Stimulated activated CD8-positive, alpha-beta memory T cell treated with anti-CD3 and anti-CD28 coated beads, Interleukin-15, amount 100 ng/mL, for 1 hour (primary cell): ENCODE measurements at places on chromosomes 12 and 14.

DNA sequence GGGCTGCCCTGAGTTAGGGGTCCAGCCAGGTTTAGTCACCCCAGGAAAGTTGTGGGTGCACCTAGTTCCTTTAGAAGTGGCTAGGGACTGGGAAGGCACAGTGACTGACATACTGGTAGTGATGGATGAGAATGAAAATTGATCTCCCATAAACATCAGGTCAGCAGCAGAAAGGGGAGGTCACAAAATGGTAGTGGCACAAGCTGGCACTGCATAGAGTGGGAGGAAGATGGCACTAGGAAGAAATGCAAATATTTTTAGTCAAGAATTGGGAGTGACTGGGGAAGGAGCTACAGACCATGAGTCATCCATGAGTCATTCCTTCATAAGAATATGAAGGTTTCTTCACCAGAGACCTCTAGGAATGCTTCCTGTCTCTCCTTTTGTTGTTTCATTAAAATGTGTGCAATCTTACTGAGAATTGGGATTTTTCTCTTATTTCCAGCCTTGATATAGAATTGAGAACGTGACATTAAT, 198.3 kb upstream of the AMIGO2 start:
- no peak for DNase-seq

GRCh38 chr14:70641548-70642302, at the start of gene TTC9:
TSS of gene TTC9 (plus strand) at chr14:70641916. CDS start at chr14:70642130, 214 bp downstream.
- DNase-seq, result no peak

- no peak for DNase-seq
These were observed 27.5 kb upstream of the MDM1 start for GRCh38 chr12:68359674-68360073.

DNA sequence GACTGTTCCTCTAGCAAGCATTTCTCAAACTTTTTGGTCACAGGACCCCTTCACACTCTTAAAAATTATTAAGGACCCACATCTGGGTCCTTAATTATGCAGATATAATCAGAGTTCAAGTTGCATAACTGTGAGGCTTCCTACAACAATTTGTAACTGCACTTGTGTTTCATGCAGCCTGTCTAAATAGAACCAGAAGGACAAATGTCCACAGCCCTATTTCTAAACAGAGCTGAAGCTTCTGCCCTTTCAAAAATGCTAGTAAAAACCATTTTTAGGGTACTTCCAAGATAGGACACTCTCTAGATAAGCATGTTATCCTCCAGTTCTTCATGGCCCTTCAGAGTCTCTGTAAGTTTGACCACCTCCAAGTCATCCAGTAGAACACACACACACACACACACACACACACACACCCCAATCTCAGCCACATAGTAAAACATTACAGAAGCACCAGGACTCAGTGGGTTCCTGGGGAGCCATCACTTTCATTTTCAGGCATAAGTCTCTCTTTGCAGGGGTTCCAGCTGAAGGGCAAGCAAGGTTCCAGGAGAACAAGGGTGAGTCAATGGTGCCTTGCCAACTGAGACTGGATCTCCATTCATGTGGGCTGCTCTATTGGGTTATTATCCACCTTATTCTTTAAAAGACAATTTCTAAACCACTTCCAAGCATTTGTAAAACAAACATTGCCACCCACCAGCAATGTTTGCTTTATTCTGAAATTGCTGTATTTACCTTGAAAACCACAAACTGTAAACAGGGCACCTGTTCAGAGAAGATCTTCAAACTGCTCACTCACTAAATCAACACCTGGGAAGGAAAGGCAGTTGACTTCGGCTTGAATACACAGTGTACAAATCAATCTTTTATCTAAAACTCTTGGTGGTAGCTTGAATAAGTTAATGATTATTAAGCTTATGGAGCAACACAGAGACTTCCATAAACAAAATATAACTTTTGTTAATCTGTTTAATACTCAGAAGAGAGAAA, 64.1 kb downstream of the ITPR2 start:
- no peak for DNase-seq

DNA sequence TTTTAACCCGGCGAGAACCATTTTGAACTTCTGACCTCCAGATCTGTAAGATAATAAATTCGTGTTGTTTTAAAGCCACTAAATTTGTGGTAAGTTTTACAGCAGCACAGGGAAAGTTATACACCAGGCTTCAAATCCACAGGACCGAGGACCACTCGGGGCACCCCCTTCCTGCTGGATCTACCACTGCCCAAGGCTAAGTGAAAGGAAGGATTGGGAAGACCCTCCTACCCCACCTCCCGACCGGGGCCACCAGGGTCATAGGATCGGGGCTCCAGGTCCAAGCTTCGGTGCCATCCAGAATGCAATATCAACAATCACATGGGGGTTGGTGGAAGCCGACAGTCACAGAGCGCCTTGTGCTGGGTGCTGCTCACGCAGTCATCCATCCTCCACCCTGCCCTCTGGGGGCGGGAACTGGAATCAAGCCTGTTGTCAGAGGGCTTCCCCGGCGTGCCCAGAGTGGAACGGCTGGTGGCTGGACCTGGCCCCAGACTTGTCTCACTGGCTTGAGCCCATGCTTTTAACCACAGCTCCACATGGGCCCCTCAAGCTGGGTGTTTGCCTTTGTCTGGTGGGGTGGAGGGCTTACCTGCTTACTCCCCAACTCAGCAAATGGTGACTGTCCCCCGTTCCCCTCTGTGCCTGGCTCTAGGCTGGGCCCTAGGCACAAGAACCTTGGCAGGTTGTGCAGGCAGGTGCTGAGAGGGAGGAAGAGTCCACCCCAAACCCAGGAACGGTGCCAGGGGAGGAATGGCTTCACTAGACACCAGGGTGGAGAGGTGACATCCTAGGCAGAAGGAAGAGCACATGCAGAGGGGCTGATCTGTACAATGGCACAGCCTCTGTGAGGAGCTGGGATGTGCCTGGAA, 180.3 kb upstream of the RTL1 start:
- DNase-seq, result no peak

GRCh38 chr12:24591079-24591626, 357.7 kb downstream of the BCAT1 start:
- DNase-seq, result no peak
